Foreskin melanocyte (primary cell): ENCODE measurements at places on chromosomes 4 and X.

DNA sequence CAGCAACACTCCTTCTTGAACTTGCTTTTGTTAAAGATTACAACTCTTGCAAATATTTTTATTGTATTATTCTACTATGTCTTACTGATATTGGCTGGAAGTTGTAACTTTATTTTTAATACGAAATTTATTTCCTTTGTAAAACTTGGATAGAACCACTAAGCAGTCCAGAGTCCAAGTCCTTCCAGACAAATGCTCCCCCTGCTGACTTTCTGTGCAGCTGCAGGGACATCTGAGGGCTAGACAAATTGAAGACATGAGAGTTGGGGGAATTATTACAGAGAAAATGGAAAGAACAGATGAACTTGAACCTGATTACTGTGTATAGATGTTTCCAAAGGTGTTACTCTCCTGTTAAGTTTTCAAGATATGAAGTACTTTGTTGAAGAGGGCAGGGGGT, 238.8 kb downstream of the GRIA3 start:
- no peak for DNase-seq

DNA sequence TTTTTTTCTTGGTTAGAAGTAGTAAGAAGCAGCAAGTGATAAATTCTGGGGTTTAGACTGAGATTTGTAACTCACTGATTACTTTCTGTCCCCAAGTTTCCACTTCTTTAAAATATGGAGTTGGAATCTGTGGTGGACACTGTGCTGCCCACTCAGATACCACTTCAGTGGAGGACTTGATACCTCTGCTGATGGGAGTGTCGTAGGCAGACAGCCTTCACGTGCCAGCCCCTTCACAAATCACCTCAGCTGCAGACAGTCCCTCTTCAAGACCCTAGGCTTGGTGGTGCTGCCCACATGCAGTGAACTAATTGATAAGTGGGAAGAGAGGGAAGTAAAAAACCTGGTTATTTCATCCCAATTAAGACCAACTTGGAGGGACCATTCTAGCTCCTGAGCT, 139.5 kb downstream of the PDLIM5 start:
- no peak for DNase-seq

GRCh38 chrX:123993326-123993725, 31.8 kb downstream of the STAG2 start:
- peak; percentile 36 for DNase-seq

GRCh38 chr4:72975488-72975784, 94.1 kb downstream of the COX18 start:
- peak; percentile 13 for DNase-seq

GRCh38 chrX:66014084-66014483, 25.8 kb downstream of the VSIG4 start:
- DNase-seq, result no peak

DNA sequence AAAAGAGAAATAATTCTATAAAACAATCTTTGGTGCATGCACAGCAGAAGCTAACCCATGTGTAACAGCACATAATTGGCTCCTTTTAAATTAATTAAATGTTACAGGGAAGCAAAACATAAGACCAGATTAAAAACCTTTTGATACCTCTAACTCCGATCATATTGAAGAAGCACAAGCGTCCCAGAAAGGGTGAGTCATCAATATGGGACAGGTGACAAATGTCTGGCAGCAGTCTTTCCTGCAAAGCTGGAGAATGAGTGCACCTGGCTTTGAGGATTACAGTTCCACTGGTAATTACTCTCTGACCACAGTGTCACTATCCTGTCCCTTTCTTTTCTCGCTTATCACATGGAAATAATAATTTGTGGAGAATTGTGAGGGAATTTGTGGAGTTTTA, 94.6 kb downstream of the FAM9B start:
- no peak for DNase-seq

DNA sequence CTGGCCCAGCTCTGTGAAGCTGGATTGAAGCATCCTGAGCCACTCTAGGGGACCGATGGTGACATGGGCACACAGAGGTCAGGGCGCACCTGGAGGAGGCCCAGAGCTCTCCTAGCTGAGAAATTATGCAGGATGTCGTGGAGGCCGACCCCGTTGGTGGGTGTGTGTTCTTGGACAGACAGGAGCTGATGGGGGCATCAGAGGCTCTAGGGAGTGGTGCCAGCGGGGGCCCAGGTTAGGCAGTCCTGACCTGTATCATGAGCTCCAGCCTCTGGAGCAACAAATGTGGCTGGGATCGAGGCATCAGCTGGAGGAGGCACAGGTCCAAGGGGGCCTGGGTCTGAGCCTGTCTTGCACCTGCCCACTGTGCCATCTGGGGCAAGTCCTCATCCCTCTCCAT, 124.6 kb upstream of the PSAPL1 start:
- no peak for DNase-seq

DNA sequence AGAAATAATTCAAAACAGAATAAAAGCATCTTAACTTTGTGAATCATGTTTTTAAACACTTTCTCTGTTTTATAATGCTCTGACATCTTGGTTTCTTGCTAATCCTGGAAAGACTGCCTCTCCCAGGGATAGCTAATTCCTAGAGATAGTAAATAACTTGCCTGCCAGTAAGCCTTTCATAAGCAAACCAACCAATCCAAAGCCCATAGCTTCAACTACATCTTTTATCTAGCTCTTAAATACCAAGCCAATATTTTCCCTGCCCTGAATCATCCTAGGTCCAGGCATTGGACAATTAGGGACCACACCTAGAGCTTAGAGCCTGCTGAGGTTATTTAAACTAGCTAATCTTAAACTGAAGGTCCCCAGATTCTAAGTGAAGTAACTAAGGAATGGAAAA, 223.7 kb upstream of the DIPK2B start:
- DNase-seq, result no peak
